ENCODE measurements at places on chromosomes 11 and 22.

DNA sequence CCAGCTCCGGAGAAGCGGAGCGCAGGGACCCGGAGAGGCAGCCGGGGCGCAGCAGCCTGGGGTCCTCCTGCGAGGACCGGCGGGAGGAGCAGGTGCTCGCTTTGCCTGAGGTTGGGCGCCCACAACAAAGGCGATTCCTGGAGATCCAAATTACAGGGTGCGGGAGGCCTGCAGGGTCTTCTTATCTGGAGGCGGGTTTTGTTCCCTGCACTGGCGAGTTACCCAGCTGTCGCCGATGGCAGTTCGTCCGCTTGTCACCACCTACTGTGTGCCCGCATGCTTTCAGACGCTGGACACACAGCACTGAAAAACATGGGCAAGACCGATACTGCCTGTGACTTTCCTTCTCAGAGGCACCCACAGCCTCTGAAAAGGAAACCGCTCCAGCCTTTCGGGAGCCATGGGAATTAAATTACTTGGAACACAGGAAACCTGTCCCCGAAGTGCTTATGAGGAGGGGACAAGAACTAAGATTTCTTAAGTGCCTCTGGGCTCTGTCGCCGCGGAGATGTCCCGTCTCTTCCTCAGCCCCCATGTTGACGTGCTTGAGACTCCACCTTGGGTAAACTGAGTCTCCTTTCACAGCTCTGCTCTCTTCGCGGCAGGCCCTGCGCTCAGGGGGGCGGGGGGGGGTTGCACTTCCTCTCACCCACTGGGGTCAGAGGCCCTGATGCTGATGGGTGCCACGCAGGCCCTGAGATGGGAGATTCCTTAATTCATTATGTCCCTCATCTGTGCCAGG lies 1.3 kb upstream of the ZFTA start:
- no peak for DNase-seq

DNA sequence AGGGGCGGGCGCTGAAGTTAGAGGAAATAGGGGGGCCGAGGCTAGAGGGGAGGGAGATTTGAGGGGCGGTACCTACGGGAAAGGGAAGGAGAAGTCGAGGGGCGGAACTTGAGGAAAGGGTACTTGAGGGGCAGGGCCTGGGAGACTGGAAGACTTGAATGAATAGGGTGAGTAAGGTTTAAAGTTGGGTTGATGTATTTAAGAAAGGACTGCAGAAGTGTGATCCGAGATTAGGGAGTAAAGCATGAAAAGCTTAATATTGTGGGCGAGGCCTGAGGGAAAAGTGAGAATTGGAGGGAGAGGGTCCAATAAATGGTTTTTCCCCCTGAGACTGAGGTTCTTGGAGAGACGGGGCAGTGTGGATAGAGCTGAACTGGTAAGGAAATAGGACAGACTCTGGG lies 723 bp downstream of the HSCB start:
- DNase-seq: no peak

- no peak for DNase-seq
Measured at GRCh38 chr22:20118300-20119020, 1.4 kb upstream of the TRMT2A start.

GRCh38 chr11:128508770-128509510 lies 78.4 kb downstream of the ETS1 start:
- no peak for DNase-seq

DNA sequence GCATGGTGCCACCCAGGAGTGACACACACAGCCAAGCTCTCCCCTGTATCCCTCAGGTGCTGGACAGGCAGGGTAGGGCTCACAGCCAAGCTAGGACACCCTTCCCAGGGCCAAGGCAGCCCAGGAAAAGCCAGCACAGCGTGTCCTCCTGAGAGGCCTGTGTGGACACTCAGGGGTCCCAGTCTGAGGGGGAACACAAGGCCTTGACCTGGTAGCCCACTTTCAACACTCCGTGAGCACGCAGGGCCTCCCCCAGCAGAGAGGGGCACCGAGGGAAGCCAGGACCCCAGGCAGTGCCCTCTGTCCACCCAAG lies 24.9 kb downstream of the OSBPL5 start:
- DNase-seq: no peak

GRCh38 chr22:42432818-42433217 lies 615 bp upstream of the NFAM1 start:
- no peak for DNase-seq

DNA sequence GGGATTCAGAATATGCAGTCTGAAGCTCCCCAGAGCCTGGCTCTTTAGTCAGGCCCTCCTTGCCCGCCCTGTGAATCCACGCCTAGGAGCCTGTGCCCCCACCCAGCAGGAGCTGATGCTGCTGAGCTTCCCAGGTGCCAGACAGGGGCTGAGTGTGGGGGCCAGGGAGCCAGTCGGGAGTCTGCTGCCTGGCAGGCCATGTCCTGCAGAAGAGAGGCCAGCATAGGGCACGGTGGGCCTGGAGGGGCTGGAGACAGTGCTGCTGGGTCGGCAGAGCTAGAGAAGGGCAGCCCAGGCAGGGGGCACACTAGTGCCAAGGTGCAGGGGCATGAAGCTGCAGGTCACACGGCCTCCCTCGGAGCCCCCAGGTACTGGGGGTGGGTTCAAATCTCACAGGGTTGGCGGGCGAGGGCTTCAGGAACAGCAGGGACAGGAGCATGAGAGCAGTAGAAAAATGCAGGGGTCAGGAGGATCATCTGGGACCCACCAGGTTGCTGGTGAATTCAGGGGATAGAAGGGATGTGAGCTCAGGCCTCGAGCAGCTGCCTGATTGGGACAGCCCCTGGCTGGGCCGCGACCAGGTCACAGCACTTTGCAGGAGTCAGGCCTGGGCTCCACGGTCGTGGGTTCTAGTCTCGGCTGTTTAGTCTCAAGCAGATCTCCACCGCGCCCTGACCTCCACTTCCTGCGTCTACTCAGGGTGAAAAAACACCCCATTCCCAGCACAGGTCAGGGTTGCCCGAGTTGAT lies 4.1 kb upstream of the SEPTIN5 start:
- DNase-seq: no peak

GRCh38 chr22:25750569-25751173 lies 8.7 kb downstream of the MYO18B start:
- DNase-seq: no peak

- no peak for DNase-seq
Measured at GRCh38 chr11:75238595-75239440, 1.8 kb upstream of the TPBGL start.

GRCh38 chr22:27752771-27753170 lies 48.8 kb downstream of the MN1 start:
- DNase-seq: peak; percentile 75

DNA sequence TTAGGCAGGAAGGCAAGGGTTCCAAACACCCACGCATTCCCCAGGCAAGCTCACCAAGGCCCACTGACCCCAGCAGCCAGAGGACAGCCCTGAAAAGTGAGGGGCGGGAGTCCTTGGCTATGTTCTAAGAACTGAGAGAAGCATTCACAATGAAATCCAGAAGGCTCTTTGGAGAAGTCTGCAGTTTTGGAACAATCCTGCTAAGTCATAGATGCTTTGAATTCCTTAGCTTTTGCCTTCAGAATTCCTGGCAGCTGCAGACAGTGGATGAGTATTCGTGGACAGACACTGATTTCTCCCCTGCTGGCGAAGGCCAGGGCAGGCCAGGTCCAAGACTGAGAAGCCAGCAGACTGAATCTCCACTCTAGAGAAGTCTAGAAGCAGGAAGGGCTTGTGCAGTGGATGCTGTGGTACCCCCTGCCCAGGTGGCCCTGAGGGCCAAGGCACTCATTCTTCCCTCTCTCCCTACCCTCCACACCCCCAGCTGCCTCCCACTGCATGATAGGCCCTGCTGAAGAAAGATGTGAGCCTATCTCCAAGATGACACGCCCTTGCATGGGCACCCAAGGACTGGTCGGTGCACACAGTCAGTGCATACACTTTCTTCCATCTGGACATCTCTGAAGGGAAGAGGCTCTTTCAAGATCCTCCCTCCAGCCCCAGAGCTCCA lies 133.2 kb upstream of the TEAD1 start:
- no peak for DNase-seq

DNA sequence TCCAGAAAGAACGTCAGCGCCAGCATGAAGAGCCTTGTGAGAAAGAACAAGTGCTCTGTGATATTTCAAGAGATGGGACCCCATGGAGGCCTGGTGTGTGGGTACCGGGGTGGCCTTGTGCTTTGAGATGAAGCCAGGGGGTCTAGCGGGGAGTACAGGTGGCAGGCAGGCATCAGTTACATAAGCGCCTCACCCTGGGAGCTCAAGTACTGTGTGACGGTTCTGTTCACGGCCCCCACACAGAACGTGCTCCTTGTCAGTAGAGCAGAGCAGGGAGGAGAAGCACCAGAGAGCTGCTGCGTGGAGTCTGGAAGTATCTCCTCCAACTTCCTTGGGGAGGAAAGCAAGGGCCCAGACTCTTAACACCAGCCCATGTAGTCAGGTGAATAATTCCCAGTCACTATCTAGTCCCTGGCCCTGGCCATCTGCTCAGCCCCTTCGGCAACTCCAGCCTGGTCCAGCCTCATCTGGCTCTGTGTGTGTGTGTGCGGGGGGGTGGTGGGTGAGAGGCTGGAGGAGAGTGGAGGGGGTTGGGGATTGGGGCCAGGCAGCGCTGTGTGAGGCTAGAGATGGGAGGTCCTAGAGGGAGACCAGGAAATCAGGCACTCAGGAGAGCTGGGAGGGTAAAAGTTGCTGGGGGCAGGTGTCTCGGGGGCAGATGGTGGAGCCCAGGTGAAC lies 32.4 kb downstream of the MCM5 start:
- no peak for DNase-seq

DNA sequence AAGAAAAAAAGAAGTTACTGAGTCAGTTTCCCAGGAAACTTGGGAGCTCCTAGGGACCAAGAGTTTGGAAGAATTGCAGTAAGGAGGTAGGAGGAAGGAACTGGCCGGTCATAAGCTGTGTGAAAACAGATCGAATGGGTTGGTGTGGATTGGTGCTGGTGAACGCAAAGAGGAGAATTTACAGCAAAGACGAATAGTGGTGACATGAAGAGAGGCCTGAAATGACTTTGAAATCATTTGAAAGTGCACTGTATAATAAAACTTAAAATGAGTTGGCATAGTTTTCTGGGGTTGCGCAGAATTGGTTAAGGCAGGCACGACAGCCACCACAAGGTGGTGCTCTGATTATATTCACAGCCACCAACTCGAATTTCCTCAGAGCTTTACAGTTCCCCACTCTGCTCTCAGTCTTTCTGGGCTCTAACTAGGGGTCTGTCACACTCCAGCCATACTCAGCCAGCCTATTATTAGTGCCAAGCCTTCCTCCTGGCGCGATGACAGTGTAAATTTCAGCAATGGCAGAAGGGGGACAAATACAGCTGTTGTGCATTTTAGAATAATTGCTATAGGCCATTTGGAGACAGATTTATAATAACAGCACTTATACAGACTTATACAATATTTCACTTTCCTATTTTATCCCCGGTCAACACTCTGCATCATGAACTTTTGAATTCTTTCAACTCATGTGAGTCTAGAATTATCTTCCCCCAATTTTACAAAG lies 8.3 kb upstream of the HTR3B start:
- no peak for DNase-seq

DNA sequence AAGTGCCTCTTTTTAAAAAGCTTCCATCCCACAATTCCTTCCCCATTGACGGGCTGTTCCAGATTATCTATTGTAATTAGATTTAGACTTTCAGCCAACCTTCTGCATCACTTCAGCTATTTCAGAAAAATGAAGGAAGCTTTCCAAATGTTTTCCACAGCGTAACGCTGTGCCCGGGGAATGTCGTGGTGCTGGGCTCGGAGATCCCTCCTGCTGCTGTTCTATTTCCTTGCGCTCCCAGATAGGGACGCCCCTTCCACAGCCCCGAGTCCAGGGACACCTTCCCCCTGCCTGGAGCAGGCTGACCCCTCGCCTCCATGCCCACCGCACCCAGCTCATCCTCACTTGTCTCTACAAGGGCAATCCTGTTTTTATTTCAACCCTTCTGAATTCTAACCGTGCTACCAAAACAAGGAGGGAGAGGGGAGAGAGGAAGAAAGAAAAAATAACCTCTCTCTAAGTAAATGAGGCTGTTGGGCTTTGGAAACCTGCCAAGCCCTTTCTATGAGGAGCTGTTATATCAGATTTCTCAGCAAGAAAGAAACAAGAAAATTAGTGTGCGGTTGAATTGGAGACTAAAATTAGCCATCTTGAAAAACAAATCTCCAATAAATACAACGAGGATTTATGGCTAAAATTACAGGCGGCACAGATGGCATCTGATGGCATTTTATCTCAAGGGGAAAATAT lies 366.9 kb downstream of the BRD1 start:
- no peak for DNase-seq

All from tibial artery (tissue), 4 donors.